Neural crest cell (in vitro differentiated cells): ENCODE measurements at places on chromosomes 11 and 22. TPM values are rescaled to one million over a fixed set of nuclear protein-coding genes. Genes with fewer than 3 reads are reported as not detected.

GRCh38 chr22:25848954-25849353, 107.0 kb downstream of the MYO18B start:
- H3K4me1 ChIP-seq: peaks cover 14% of the 10 kb centered on the region
- no peak overlapping the region for H3K27ac ChIP-seq
- no peaks in the 10 kb centered on the region for H3K36me3 ChIP-seq
- no peak overlapping the region for H3K4me3 ChIP-seq

Gene ARHGAP20
- total RNA-seq: 0.20 and 0.23 TPM in 2 replicates

DNA sequence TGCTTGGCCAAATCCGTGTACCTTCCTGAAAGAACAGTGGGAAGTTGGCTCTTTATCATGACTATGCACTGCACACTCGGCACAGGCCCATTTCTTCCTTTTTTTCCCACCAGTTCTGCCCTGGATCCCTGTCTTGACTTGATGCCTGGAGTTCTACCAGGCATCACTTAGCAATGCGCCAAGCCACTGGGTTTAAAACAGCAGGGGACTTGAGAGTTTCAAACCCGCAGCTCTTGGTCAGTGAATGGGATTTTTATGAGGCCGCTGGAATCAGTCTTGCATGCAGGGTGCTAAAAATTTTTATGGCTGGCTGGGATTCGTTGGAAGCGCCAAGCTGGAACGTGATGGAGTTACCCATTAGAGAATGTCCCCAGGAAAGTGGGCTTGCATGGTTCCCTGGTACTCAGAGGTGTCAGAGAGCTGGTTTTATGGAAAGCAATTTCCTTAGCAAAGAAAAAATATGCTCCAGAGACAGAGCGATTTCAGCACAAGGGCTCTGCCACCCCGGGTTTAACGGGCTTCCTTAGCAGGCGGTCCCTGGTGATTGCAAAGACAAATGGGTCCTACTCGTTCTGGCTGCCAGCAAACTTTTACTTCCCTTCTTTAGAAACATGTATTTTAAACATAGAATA, 432.9 kb downstream of the TENM4 start:
- no peaks in the 10 kb centered on the region for H3K4me1 ChIP-seq
- H3K27me3 ChIP-seq: no peaks in the 10 kb centered on the region
- peak overlapping the region; percentile 60 for H3K27ac ChIP-seq
- no peak overlapping the region for H3K4me3 ChIP-seq
- DNase-seq: no peak

DNA sequence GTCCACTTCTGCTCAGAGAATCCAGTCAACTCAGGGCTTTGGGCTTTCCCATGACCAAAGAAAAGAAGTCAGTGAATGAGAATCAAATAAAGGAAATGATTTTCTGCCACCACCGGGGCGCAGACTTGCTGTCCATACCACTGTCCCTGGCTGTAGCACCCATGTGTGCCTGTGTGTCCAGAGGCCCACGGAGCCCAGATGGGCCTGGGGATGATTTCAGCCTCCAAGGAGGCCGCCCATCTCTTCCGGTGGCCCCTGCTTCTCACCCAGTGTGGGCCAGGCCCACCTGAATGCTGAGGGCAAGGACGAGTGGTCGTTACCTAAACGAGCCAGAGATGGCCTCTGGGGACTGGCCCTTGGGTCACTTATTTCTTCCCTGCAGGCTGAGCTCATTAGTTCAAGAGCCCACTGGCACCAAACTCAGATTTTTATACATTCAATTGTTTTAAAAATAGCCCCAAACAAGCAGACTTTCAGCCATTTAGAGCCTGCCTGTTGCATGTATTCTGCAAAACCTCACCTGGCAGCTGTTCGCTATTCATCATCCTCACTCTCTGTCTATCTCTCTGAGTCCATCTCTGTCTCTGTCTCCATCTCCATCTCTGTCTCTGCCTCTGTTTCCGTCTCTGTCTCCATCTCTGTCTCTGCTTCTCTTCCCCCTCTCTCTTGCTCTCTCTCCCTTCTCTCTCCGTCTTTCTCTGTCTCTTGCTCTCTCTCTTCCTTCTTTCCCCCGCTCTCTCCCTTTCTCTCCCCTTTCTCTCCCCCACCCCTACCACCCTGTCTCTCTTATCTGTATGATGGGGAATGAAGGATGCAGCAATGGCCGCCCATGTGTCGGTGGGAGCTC, 24.2 kb downstream of the KRTAP5-5 start:
- no peak overlapping the region for H3K27ac ChIP-seq
- H3K4me3 ChIP-seq: no peak overlapping the region
- no peak for DNase-seq
- H3K27me3 ChIP-seq: no peaks in the 10 kb centered on the region
- no peaks in the 10 kb centered on the region for H3K4me1 ChIP-seq
- no peaks in the 10 kb centered on the region for H3K36me3 ChIP-seq

- H3K4me1 ChIP-seq: peaks cover 7% of the 10 kb centered on the region
- no peaks in the 10 kb centered on the region for H3K27me3 ChIP-seq
- H3K27ac ChIP-seq: peak overlapping the region; percentile 62
- no peak overlapping the region for H3K4me3 ChIP-seq
Observed at GRCh38 chr22:33459137-33459536, 401.0 kb upstream of the SYN3 start.

GRCh38 chr11:72669527-72669926, 4.7 kb downstream of the PDE2A start:
- H3K27me3 ChIP-seq: peaks cover 39% of the 10 kb centered on the region
- H3K4me1 ChIP-seq: peaks cover 21% of the 10 kb centered on the region
- no peaks in the 10 kb centered on the region for H3K36me3 ChIP-seq
- DNase-seq: no peak
- no peak overlapping the region for H3K27ac ChIP-seq

DNA sequence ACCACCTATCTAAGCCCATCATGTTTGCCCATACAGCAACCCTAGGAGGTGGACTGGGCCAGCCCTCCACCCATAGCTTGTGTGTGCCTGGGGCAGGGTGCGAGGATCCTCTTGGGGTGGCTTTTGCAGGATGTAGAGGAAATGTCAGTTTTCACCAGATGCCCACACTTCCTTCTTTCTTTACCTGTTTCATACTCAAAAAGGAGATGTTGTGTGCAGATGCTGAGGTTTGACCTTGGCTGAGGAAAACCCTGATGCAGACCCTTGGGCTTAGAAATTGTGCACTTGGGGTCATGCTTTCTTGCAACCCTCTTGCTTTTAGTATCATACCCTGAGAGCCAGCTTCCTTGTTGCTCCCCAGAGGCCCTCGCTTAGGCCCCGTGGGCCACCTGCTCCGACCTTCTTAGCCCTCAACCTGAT, 2.2 kb downstream of the HTR3A start:
- H3K27me3 ChIP-seq: peaks cover 24% of the 10 kb centered on the region
- H3K4me3 ChIP-seq: no peak overlapping the region
- DNase-seq: no peak
- no peak overlapping the region for H3K27ac ChIP-seq
- no peaks in the 10 kb centered on the region for H3K36me3 ChIP-seq

- peaks cover 6% of the 10 kb centered on the region for H3K4me1 ChIP-seq
- no peak overlapping the region for H3K4me3 ChIP-seq
- H3K36me3 ChIP-seq: no peaks in the 10 kb centered on the region
- no peaks in the 10 kb centered on the region for H3K27me3 ChIP-seq
Observed at GRCh38 chr11:119635041-119635740, 93.8 kb downstream of the NECTIN1 start.

Gene B4GALNT4
- total RNA-seq: 179 and 201 TPM in 2 replicates

DNA sequence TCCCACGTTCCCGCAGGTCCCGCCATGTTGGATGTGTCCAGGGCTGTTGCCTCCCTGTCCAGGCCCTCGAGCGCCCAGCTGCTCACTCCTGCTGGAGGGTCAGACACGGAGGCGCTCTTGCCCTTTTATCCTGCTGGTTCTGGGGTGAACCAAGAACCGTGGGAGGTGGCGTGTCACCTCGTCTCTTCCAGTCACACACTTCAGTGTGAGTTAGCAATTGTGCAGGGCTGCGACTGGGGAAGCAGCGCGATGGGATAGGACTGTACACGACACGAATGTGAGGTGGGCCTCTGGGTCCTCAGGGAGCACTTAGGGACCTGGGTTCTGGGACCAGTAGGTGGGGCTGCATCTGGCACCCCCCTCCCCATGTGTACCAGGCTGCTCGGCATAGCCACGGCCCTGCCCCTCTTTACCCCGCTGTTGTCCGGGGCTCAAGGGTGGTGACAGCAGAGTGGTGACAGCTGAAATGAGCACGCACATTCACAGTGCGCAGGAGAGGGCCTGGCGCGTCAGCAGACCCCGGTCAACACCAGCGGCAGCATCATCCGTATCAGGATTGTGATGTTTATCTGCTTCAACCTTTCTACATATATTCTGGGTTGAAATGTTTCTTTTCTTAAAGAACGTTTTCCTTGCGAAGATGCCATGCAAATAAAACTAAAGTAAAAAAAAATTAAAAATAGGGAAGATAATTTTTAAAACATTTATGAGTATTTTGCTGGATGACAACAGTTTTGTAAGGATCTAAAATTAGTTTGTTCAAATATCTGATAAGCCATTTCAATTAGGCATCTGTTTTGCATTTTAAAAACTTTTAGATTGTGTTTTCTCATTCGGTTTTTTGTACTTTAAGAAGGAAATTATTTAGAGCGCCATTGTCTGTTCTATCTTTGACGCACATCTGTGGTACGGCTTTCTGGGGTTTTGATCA, 210.7 kb downstream of the TBC1D22A start:
- no peaks in the 10 kb centered on the region for H3K27me3 ChIP-seq
- no peak overlapping the region for H3K4me3 ChIP-seq
- no peak overlapping the region for H3K27ac ChIP-seq
- no peak for DNase-seq
- peaks cover 7% of the 10 kb centered on the region for H3K36me3 ChIP-seq
- peaks cover 18% of the 10 kb centered on the region for H3K4me1 ChIP-seq

DNA sequence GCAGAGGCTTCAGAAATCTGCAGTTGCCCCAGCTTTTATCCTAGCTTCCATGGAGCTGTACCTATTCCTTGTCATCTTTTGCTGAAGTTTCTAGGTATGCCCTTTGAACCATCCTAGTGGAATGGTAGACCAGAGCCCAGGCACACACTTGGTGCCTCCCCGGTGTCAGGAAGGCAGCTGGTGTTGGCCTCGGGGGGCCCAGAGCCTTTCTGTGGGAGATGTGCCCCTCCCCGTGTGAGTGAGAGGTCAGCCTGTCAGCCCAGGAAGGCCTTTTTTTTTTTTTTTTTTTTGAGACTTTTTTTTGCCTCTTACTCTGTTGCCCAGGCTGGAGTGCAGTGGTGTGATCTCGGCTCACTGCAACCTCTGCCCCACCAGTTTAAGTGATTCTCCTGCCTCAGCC, 58.4 kb downstream of the MED15 start:
- no peak for DNase-seq
- no peak overlapping the region for H3K27ac ChIP-seq
- no peaks in the 10 kb centered on the region for H3K27me3 ChIP-seq
- H3K4me1 ChIP-seq: peaks cover 4% of the 10 kb centered on the region

DNA sequence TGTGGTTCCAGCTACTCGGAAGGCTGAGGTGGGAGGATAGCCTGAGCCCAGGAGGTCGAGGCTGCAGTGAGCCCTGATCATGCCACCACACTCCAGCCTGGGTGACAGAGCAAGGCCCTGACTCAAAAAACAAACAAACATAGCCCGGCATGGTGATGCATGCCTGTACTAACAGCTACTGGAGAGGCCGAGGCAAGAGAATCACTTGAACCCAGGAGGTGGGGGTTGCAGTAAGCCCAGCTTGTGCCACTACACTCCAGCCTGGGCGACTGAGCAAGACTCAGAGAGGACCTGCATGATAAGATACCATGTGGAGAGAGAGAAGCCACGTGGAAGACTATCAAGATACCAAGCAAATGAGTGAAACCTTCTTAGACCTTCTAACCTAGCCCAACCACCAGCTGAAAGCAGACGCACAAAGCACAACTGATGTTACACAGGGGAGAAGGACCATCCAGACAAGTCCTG, 36.1 kb downstream of the AMBRA1 start:
- no peaks in the 10 kb centered on the region for H3K36me3 ChIP-seq
- H3K4me1 ChIP-seq: peaks cover 14% of the 10 kb centered on the region
- H3K4me3 ChIP-seq: no peak overlapping the region
- no peak for DNase-seq

DNA sequence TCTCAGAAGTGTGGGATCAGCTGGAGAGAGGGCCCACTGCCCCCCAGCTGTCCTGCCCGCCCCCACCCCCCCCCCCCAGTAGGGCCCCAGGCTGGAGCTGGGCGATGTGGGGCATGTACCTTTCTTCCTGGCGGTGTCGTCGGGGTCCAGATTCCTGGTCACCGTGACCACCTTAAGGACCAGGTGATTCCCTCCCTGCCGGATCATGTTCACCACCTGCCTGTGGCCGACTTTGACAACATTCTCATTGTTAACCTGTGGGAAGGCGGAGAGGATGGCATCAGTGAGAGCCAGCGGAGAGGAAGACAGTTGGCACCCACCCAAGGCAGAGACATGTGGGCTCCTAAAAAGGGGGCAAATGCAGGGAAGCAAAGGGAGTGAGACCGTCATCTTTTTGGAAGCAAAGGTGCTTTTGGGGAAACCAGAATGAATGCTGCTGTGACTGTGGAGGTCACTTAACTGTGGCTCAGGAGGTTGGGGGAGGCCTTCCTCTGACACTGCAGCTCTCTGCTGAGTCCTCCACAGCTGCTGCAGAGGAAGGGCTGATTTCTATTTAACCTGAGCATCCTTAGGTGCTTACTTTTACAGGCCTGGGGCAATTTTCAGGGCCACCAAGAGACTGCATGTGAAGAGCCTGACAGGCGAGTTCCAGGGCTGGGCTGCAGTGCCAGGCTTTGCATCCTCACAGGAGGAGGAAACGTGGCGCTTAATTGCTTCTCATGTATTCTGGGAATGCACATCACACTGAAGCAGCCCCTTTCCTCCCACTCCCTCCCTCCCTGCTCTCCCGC, 104.5 kb downstream of the CTTN start:
- no peak overlapping the region for H3K4me3 ChIP-seq
- no peak for DNase-seq
- H3K36me3 ChIP-seq: no peaks in the 10 kb centered on the region
- no peaks in the 10 kb centered on the region for H3K27me3 ChIP-seq

GRCh38 chr22:22935546-22936157, 48.0 kb downstream of the IGLL5 start:
- H3K27me3 ChIP-seq: peaks cover 25% of the 10 kb centered on the region
- H3K4me3 ChIP-seq: no peak overlapping the region
- no peak for DNase-seq

DNA sequence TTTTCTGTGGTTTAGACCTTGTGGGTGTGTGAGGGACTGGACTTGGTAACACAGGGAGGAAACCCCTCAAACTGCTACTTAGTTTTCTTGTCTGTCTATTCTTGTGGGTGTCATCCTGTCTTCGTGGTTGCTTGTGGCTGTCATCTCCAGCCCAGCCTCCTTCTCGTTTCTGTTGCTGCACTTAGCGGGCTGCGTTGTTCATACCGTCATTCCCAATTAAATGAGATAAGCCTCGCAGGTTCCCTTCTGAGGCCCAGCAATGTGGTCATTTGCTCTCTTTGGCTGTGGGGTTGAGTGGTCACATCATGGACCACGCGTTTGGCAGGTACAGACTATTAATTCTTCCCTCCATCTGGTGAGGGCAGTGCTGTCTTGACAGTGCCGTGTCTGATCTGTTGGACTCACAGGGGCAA, 18.8 kb downstream of the PANX1 start:
- no peaks in the 10 kb centered on the region for H3K36me3 ChIP-seq
- no peak for DNase-seq
- H3K27me3 ChIP-seq: no peaks in the 10 kb centered on the region
- H3K4me3 ChIP-seq: no peak overlapping the region
- no peak overlapping the region for H3K27ac ChIP-seq
- peaks cover 60% of the 10 kb centered on the region for H3K4me1 ChIP-seq

- H3K36me3 ChIP-seq: no peaks in the 10 kb centered on the region
- no peak overlapping the region for H3K4me3 ChIP-seq
- peaks cover 32% of the 10 kb centered on the region for H3K27me3 ChIP-seq
- H3K27ac ChIP-seq: no peak overlapping the region
- H3K4me1 ChIP-seq: peaks cover 18% of the 10 kb centered on the region
Observed at GRCh38 chr11:120518356-120518755, 6.8 kb downstream of the GRIK4 start.

- peaks cover 9% of the 10 kb centered on the region for H3K4me1 ChIP-seq
- H3K27me3 ChIP-seq: peaks cover 25% of the 10 kb centered on the region
- peak overlapping the region; percentile 51 for H3K4me3 ChIP-seq
- no peak overlapping the region for H3K27ac ChIP-seq
Observed at GRCh38 chr22:18110954-18111758, 547 bp downstream of the TUBA8 start.

Gene POLR2F
- 137 and 143 TPM in 2 replicates for total RNA-seq
